Hematopoietic multipotent progenitor cell treated with erythropoietin and hydrocortisone succinate and interleukin-3 and kit ligand, for 15 days (in vitro differentiated cells): ENCODE measurements at places on chromosomes 7 and 10.
A peak's percentile ranks its signal among the peaks of the same experiment; 100 is the strongest.

DNA sequence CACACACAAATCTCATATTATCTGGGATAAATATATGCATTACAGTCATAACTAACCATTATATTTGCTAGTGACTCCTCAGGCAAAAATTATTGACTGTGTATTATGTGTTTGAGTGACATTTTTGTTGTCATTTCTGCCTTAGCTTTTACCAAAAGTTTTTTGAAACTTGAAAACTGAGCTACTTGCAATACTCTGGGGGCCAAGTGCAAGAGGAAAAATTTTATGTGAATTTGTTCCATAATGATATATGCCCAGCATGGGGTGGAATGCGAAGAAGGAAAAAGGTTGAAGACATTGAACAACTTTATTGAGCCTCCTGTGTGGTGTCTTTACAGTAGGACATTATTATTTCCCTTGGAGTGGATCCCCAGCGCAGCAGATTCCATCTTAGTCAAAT lies 176.8 kb upstream of the FERD3L start:
- no peak for DNase-seq

DNA sequence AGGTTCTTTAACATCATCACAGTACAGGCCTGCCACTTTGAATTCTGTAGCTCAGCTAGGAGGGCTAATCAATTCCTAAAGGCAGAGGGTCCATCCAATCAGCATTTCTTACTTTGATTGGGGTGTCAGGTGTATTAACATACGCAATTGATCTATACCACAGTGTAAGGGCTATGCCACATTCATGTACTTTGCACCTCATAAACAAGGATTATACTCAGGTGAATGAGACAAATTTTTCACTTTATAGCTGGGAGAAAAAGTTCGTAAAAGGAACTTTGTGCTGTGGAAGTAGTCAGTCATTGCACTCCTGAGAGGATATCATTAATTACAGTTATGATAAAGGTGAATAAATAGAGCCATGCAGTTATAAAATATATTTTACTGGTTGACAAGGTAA lies 119.9 kb upstream of the AHR start:
- DNase-seq = no peak

DNA sequence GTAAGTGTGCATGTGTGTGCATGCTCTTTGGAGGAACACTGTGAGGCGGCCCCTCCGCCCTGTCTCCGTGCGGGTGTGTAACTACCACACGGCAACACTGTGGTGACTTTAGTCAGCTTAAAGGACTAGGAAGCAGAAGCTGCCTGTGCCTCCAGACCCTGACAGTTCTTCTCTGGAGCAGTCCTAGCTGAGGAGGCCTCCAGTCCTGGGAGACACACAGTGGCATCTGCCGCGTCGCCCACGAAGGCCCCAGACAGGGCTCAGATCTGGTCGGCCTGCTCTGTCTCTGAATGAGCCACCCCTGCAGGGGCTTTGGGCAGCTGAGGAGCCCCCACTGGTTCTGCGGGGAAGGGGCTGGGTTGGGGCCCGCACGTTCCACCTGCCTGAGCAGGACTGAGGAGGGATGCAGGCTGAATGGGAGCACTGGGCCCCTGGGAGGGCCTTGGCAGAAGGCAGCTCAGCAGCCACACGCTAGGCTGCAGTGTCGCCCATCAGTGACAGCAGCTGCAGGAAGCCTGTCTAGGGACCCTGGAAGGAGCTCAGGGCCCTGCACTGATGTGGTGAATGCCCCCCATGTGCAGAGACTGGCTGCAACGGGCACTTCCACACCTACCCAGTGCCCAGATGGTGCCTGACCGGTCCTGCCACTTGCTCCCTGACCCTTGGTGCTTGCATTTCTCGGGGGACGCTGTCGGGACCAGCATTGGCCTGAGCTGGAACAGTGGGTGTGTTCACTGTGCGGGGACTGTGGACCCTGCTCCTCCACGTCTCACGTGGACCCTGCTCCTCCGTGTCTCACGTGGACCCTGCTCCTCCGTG lies 27.3 kb upstream of the KNDC1 start:
- no peak for DNase-seq

DNA sequence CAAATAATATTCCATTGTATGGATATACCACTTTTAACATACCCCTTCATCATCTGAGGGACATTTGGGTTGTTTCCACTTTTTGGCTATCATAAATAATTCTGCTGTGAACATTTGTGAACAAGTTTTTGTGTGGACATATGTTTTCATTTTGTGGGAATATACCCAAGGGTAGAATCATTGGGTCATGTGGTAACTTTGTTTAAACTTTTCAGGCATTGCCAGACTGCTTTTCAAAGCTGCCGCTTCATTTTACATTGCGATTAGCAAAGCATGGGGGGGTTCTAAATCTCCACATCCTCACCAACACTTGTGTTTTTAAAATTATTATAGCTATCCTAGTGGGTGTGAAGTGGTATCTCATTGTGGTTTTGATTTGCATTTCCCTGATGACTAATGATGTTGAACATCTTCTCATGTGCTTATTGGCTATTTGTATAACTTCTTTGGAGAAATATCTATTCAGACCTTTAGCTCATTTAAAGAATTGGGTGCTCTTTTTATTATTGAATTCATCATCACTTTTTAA lies 8.4 kb upstream of the HHEX start:
- DNase-seq = no peak

DNA sequence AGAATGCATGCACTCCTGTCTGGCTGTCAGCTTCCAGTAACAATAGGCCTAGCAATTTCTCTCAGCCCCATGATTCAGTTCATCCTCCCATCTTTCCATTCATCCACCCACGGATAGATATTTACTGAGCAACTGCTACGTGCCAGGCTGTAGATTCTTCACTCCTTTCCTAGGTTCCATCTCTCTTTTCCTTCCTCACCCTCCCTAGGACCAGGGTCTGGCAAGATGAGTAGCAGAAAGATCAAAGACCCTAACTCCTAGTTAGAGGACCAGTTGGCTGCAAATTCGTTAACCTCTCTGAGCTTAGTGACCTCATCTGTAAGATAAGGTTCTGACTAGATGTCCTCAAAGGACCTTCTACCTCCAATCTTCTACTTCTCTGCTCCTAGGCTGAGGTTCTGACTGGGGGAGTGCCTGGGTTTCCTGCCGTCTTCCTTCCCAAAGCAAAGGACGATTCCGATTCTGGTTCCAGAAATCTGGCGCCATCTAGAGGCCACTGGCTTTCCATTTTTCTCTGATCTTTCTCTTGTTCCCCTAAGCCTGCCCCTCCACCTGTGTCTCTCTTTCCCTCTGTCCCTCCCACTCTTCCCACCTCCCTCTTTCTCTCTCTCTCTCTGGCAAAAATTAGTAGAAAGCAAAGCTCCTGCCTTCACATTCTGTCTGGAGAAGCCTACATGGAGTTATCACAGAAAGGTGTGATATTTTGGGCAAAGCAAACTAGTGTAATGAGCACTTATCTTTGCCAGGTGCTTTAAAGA lies 26.2 kb downstream of the TBATA start:
- peak; percentile 54 for DNase-seq

DNA sequence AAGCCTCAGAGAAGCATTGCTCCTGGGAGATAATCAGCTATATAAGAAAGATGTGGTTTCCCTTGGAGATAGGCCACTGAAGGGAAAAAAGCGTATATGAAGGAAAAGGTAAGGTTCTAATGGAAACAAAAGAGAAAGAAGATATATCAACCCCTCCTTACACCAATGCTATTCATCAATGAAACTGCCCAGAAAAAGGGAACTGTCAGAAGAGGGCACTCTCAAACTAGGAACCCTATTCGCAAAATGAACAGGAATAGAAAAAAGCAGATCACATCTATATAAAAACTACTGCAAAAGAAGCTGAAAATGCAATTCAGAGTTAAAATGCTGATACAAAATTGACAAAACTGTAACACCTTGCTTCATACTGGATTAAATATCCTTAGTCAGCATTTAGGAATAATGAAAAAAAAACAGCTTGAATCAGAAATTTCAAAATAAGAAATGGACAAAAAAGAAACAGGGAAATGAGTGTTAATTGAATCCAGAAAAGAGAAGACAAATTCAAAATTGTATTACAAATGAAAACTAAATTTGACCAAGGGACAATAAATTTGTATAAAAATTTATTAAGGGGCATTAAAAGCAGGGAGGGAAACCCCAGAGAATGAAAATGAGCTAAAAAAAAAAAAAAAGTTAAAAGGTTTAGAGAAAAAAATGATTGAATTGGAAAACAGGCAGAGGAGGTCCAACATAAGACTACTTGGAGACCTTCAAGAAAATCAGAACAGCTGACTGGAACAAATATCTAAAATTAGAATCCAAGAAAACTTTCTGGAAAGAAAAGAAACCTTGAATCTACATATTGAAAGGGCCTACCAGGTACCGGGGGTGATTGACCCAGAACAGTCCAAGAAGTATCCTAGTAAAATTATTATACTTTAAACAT lies 17.9 kb downstream of the NHLRC2 start:
- DNase-seq = no peak
